ENCODE measurements at places on chromosomes 3 and 15. TPM values are rescaled to one million over a fixed set of nuclear protein-coding genes. Genes with fewer than 3 reads are reported as not detected.

TMEM158 gene
- total RNA-seq = 79.4 TPM

RETNLB gene
- total RNA-seq = not detected

C3orf49 gene
- not detected for total RNA-seq

ATP13A5 gene
- not detected for total RNA-seq

GRCh38 chr3:129446926-129447325 lies 6.9 kb downstream of the IFT122 start:
- no peak for DNase-seq

DNA sequence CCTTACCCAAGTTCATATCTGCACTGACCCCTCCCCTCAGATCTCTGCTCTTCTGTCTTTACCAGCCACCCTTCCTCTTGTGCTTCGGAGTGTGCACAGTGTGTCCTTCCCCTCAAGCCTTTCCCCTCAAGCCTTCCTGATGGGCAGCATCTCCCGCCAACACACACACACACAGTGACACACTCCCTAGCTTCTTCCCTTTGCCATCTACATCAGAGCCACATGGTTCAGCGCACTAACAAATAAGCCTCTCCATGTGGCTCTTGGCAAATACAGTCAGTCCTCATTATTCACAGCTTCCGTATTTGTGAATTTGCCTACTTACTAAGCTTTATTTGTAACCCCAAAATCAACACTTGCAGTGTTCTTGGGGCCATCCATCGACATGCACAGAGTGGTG lies 37.5 kb downstream of the SH3BP5 start:
- DNase-seq = peak; percentile 55

DNA sequence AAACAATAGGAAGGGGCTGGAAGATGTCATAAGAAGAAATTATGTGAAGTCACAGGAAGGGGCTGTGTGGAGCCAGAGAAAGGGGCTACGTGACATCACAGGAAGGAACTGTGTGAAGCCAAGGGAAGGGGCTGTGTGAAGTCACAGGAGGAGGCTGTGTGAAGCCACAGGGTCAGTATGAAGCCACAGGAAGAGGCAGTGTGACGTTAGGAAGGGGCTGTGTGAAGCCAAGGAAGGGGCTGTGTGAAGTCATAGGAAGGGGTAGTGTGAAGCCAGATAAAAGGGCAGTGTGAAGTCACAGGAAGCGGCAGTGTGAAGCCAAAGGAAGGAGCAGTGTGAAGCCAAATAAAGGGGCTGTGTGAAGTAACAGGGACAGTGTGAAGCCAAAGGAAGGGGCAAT lies 32.5 kb downstream of the GASK1A start:
- DNase-seq = no peak

DNA sequence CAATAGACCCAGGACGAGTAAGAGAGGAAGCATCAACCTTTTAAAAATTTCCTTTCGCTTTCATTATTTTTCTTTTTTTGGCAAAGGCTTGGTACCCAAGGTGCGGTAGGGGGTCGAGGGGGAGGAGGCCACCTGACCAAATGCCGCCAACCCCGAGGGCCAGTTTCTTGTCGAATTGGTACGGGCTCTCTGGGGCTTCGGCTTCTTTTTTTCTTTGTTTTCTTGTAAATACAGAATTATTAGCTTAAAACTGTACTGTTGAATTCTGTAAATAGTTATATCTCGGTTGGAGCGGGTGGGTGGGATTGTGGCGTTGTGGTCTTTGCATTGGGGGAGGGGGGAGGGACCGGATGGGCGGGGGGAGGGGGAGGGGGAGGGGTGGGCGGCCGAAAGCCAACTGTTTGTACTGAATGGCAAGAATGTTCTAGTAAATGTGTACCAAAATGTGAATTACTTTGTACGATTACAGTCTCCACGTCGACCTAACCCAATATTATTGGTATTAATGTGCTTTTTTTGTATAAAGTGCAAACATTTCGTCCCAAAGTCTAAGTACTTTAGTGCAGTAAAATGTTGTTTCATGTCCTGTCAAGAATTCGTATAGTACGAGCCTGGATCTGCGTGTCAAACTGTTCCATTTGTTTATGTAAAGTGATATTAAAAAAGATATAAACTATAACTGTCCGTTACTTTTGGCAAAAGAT lies 4.7 kb downstream of the ZIC1 start:
- DNase-seq = no peak

DNA sequence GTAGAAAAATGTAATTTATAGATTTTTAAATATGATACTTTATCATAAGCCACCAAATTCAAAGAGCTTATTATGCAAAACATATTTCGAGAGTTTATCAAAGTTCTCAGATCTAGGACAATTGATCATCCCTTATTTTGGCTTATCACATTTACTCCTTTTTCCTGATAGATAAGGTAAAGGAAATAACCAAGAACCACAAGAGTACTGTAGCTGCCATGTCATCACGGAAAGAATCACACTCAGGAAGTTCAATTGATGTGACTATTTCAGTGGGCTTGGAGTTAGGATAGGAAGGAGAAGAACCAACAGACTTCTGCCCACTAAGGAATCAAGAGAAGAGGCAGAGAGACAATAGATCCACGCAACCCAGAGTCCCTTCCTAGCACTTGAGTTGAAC lies 142.7 kb upstream of the TMCO5A start:
- peak; percentile 11 for DNase-seq
